H9 (cell line): ENCODE measurements at places on chromosomes 12 and 14. TPM values are rescaled to one million over a fixed set of nuclear protein-coding genes. Genes with fewer than 3 reads are reported as not detected.

MOK gene
- 2.8 and 3.0 TPM in 2 replicates for total RNA-seq

SMCO2 gene
- total RNA-seq, result 0.20 TPM in 2 replicates

PRR13 gene
- 144 and 147 TPM in 2 replicates for total RNA-seq

GLIPR1L2 gene
- 0.09 and 0.35 TPM in 2 replicates for total RNA-seq

C12orf54 gene
- not detected in 2 replicates for total RNA-seq

HOXC12 gene
- not detected in 2 replicates for total RNA-seq

GLIPR1L1 gene
- 1.9 and 3.2 TPM in 2 replicates for total RNA-seq

DCN gene
- not detected in 2 replicates for total RNA-seq

WDR20 gene
- 31.6 and 35.2 TPM in 2 replicates for total RNA-seq

SMCO3 gene
- total RNA-seq, result not detected in 2 replicates

KRT72 gene
- not detected in 2 replicates for total RNA-seq

GPD1 gene
- total RNA-seq, result 0.70 and 1.2 TPM in 2 replicates

HHIPL1 gene
- 2.6 and 2.9 TPM in 2 replicates for total RNA-seq

KRT80 gene
- 0.07 TPM in 1 of 2 replicates, not detected in the other for total RNA-seq

ITGB7 gene
- 0.26 and 0.39 TPM in 2 replicates for total RNA-seq

SMOC1 gene
- 0.68 and 0.72 TPM in 2 replicates for total RNA-seq

SYNJ2BP gene
- 24.9 and 26.6 TPM in 2 replicates for total RNA-seq

GRCh38 chr12:43858096-43858495, 22.2 kb downstream of the TMEM117 start:
- DNase-seq, result no peak

GRCh38 chr14:96752594-96752993, 44.6 kb upstream of the VRK1 start:
- DNase-seq, result no peak

DNA sequence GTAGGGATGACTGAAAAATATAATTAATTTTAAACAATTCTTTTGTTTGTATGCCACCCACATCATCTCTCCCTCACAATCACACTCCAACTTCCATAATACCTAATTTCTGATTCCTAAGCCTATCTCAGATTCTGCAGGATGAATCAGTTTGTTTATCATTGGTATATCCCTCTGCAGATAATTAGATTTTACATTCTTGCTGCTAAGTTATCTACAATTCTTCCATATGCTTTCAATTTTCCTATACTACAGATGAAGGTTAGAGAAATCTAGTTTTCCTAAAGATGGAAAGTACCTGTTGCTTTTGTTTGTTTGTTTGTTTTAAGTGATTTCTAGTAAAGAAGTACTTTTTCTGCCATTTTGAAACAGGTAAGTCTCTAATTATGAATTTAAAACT, 105.3 kb downstream of the ANKS1B start:
- no peak for DNase-seq

- DNase-seq, result no peak
Observed at GRCh38 chr12:55446326-55446725, 2.5 kb downstream of the OR6C2 start.

GRCh38 chr12:113359133-113359938, 949 bp downstream of the PLBD2 start:
- no peak for DNase-seq

GRCh38 chr14:43413084-43413483, 1094.0 kb downstream of the FSCB start:
- no peak for DNase-seq

DNA sequence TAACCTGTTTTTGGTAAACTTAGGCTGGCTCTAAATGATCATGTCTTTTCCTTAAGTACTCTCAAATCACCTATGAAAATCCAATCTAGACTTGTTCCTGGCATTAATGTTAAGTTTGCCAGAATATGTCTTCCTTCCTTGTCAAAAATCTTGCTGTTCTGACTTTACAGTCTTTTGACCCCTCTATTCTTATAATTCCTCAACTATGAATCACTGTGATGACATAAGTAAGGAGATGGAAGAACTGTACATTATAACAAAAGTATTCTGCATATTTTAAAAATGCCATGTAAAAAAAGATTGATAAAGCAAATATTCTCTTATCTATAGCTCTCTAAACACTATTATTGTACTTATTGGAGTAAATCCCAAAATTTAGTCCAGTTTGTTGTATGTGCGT, 51.4 kb upstream of the BAZ1A start:
- no peak for DNase-seq

GRCh38 chr12:49604856-49605255, 583 bp downstream of the FAM186B start:
- no peak for DNase-seq

- no peak for DNase-seq
Observed at GRCh38 chr12:74043343-74043742, 494.3 kb upstream of the ATXN7L3B start.

DNA sequence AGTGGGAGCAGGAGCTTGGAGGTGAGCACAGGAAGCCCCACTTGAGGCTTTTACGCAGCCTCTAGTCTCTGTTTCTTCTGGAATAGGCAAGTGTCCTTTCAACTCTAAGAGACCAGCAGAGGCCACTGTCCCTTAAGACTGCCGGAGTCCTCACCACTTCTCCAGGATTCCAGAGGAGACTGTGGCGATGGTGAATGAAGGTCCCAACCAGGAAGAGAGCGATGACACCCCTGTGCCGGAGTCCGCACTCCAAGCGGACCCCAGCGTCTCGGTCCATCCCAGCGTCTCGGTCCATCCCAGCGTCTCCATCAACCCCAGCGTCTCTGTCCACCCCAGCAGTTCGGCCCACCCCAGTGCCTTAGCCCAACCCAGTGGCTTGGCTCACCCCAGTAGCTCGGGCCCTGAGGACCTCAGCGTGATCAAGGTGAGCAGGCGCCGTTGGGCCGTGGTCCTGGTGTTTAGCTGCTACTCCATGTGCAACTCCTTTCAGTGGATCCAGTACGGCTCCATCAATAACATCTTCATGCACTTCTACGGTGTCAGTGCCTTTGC, 442 bp downstream of the FLVCR2 start:
- no peak for DNase-seq

- DNase-seq, result no peak
Observed at GRCh38 chr12:110677982-110678381, 10.9 kb downstream of the HVCN1 start.

DNA sequence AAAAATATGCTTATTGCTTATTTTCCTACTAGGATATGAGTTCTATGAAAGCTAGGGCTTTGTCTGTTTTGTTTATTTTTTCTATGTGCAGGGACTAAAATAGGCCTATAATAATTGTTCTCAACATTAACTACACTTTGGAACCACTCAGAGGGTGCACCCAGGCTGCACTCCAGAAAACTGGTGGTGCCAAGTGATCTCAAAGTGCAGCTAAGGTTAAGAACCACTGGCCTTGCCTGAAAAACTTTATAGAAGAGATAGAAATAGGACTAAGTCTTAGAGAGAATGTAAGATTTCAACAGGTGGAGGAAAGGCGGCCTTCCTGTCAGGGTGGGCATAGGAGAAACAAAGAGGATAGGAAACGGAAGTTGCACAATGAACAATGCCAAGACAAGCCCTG, 37.7 kb upstream of the NR1H4 start:
- no peak for DNase-seq

- no peak for DNase-seq
Observed at GRCh38 chr12:114954511-114955055, 270.6 kb upstream of the TBX3 start.

DNA sequence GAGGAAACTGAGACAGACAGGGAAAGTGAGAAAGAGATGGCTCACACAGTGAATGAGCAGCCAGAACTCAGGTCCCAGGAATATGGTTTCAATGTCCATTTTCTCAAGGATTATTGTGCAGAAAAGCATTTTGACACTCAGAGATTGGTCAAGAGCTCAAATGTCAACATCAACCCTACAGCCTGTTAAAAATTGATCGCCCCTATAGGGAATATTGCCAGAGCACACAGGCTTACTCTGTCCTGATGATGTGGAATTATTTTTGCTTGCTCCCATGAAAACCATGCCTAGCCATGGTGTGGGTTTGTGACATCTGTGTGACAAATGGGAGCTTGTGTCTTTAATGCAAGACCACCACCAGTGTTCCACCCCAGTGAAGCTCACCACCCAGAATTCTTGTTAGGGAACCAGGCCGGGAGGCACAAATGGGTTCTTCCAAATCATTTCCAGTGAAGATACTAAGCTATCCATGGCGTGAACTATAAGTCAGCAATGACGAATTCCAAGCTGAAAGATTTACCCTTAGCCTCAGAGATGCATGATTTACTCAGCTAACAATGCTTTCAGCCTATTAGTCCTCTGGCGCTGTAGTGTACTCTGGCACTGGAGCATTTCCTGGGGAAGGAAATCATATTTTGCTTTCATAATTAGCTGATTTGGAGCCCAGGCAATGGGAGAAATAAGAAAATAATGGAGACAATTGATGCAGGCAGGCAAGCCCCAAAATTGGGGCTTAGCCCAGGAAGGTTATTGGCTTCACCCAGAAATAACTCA, 1188.2 kb upstream of the TMEM132C start:
- DNase-seq, result no peak

DNA sequence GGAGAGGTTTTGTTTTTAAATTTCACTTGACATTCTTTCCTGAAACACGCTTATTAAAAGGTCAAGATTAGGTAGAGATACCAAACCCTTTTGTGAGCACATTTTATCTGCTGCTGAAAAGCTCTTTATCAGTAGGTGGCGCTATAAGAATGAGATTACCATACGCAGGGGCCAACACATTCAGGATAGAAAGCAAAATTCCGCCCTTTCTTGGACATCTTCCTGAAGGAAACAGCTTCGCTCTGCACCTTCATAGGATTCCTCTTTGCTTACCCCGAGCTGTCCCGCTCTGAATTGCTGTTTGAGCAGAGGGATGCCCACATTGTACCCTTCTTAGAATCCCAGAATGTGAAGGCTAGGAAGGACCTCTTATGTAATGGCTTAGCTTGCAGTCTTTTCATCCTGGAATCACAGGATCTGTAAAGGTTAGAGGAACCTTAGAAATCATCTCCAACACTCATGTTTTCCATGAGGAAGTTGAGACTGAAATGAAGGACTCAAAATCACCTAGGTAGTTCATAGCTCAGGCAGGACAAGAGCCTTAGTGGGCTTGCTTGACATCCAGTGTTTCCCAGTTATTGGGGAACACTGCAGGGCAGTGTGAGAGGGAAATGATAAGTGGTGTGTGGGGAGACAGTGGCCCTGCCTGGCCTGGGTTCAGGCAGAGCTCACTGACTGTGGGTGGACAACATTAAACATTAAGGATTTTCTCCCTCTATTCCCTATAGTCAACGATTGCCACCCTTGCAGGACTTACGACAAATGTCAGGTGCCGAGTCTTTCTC, 38.7 kb upstream of the CRY1 start:
- DNase-seq, result peak; percentile 41

DNA sequence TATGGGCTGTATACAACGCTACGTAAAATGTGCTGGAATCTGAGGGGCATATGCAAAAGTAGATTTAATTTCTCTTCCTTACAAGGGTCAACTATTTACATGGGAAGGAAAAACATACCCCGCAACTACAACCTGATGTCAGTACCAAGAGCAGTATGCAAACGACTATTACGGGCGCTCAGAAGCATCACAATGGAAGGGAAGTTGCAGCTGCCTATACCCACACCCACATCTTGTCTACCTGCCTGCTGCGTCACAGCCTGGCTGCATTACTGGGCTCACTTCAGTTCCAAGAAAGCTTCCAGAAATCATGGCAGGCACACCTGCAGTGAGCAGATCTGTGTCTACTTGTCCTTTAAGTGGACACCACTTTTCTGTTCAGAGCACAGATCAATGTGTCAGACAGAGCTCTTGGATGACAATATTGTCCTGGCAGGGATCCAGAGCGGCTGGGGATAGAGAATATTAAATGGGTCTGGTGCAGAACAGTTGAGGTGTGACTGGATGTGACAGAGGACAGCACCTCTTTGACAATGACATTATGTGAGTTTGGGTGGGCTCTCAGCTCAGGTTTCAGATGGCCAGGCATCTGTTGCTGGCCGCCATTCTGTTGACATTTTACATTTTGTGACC, 41.5 kb upstream of the GNG2 start:
- no peak for DNase-seq

GRCh38 chr14:78342879-78343278, 172.7 kb downstream of the NRXN3 start:
- DNase-seq, result no peak

DNA sequence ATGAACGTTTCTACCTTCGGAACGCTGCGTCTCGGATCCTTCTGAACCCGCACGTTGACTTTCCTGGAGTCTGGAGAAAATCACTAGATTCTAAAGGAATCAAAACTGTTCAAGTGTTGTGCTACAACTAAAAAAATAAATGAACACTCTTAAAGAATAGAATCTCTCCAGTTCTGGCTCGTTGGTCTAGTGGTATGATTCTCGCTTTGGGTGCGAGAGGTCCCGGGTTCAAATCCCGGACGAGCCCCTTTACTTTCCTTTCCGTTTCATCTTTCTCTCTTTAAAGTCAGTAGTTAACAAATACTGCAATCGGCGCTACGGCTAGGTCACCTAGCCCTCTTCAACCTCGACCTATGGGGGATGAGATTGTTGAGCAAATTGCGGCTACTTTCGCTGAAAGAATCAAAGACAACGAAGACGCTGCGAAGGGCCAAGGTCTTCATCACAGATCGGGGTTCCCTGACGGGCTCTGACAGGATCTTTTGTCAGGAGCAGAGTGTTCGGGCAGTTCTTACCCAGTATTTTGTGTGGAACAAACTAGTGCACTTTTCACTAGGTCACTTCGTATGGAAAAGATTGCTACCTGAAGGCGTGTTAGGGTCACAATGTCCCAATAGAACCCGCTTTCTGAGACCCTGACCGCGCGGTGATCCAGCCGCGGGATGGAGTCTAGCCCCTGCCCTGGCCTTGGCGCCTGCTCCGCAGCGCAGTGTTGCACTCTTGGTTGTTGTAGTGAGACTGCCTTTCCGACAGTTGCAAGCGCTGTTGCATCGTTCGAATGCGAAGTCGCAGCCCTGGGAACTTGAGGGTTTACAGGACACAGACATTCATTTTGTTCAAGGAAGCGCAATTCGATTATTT, 8.4 kb downstream of the OR6S1 start:
- peak; percentile 92 for DNase-seq

- no peak for DNase-seq
Observed at GRCh38 chr14:65853407-65853955, 441.0 kb downstream of the FUT8 start.

DNA sequence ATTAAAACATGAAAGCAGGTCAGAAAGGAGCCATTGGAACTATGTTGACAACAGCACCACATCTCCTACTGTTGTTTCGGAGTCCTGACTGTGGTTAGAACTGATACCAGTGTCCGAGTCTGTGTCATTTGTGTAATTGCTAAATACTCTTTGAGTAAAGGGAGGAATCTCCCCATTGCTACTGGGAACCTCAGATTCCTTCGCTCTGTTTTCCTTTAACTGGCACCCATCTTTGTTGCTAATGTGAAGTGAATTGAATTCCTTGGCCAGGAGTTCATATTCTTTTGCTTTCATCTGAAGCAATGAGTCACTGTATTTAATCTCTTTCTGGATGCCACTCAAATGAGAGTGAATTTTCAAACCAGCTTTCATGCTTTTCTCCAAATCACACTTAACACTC, 31.5 kb downstream of the RASSF9 start:
- DNase-seq, result no peak
